Iris pigment epithelial cell (primary cell): ENCODE measurements at places on chromosomes 11 and 22.

- DNase-seq: no peak
Observed at GRCh38 chr11:107708792-107709191, 3.1 kb downstream of the SLN start.

- DNase-seq: no peak
Observed at GRCh38 chr11:75394085-75394840, 5.1 kb upstream of the RPS3 start.

- no peak for DNase-seq
Observed at GRCh38 chr22:41508770-41509170, 35.5 kb downstream of the POLR3H start.

- DNase-seq: peak; percentile 17
Observed at GRCh38 chr22:22702237-22703202, 58.1 kb downstream of the GGTLC2 start.
